BE2C (cell line): ENCODE measurements at places on chromosomes 2 and 18.

GRCh38 chr18:24726727-24727492 lies 266.5 kb downstream of the HRH4 start:
- peak; percentile 48 for DNase-seq

DNA sequence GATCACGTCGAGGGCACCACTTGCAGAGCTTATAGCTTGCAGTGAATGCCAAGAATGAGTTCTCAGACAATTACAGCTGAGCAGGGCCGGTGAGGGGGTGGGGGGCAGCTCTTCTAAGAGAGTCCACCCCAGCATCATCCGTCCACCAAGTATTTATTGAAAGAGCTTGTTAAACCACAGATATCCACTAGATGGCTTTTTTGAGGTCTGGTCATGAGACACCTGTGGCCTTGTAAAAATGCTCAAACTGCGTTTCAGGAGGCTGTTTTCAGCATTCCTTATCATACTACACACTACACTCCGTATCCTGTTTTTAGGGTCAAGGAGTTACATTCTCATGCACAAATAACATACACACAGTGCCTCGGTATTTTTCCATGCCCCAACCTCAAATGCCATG lies 51.5 kb downstream of the DNAJC10 start:
- no peak for DNase-seq

GRCh38 chr2:147439986-147440385 lies 404.8 kb upstream of the ACVR2A start:
- no peak for DNase-seq

GRCh38 chr2:70830366-70830765 lies 5.2 kb downstream of the CD207 start:
- DNase-seq, result no peak

DNA sequence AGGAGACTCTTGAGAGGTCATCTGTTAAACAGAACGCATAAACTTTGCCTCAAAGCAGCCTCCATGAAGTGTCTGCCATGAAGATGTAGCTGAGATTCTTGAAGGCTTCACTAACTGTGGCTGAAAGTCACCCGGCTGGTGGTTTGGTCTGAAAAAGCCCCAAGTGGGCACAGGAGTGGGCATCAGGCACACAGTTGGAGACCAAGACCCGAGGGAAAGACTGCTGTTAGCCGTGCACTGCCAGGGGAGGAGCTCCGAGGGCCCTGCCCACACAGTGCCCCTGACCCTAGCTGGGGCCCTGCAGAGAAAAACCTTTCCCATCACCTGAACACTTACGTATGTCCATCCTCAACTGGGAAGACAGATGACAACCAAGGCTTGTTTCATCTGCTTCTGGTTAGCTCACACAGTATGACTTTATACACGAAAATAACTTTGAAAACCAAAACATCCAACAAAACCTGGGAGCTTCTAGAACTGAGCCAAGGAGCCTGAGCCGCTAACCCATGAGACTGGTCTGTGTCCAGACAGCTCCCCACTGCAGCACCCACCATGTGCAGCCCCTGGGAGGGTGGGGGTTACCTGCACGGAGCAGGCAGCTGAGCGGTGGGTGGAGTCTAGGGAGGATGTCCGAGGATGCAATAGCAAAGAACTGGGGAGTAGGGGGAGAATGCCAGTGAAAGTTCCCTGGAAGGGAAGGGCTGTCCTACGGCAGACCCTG lies 15.4 kb downstream of the HJURP start:
- DNase-seq, result no peak
